ENCODE measurements at places on chromosomes 6 and 20. TPM values are rescaled to one million over a fixed set of nuclear protein-coding genes. Genes with fewer than 3 reads are reported as not detected.
A peak's percentile ranks its signal among the peaks of the same experiment; 100 is the strongest.

DNA sequence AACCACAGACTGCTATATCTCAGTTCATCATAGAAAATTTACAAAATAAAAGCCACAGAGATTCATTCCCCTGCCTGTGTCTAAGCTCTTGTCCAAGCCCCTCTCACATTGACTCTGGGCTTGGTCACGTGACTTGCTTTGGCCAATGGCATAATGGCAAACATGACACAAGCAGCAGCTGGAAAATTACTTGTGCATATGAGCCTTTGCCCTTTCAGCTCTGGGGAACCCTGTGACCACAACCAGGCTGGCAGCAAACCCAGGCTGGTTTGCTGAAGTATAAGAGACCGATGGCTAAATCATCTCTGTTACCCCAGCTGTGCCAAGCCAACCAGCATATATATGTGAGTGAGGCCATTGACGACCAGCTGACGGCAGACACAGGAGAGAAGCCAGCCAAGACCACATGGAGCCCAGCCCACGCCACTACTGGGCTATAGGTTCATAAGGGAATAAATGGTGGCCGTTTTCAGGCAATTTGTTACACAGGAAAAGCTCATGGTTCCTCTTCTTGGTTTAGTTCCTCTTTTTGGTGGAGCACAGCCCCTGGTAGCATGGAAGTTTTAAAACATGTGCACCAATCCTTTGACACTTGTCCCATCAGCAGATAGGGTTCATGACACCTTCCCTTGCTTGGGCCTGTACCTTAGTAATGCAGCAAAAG lies 31.8 kb upstream of the RSPO4 start:
- no peaks in the 10 kb centered on the region for H3K4me1 ChIP-seq
- H3K36me3 ChIP-seq, result no peaks in the 10 kb centered on the region
- no peaks in the 10 kb centered on the region for H3K27me3 ChIP-seq
- no peak overlapping the region for H3K4me3 ChIP-seq

DNA sequence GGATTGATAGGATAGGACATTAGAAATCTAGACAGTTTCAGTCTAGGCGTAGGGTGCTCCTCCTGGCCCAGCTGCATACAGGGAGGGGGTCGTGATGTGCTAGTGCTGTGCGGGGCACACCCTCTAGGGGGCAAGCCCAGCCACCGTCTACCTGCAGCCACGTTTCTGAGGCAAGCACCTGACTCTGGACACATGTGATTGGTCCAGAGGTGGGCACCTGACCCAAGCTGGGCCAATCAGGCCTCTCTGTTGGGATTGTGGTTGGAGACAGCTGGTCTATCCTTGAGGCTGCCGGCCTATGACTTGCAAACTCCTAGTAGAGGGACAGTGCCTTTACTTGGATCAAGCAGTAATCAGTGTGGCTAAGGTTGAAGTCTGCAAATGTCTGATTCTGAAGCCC lies 317.1 kb downstream of the BMP7 start:
- no peak overlapping the region for H3K27ac ChIP-seq
- no peak overlapping the region for H3K4me3 ChIP-seq
- DNase-seq, result no peak
- H3K27me3 ChIP-seq, result peaks cover 60% of the 10 kb centered on the region
- H3K36me3 ChIP-seq, result no peaks in the 10 kb centered on the region
- H3K4me1 ChIP-seq, result no peaks in the 10 kb centered on the region

GRCh38 chr6:98833057-98833306 lies 1.4 kb upstream of the POU3F2 start:
- 0 out of 2 replicates have a peak, but pooled peaks cover 5% of the 10 kb centered on the region for H3K4me1 ChIP-seq
- DNase-seq, result peak; percentile 63
- H3K36me3 ChIP-seq, result no peaks in the 10 kb centered on the region
- H3K4me3 ChIP-seq, result peak overlapping the region; percentile 67
- H3K27ac ChIP-seq, result 0 out of 2 replicates have a peak overlapping the region, but pooled peaks have one; percentile 11

The RSPO4 gene
- not detected for total RNA-seq

GRCh38 chr6:105601541-105602236 lies 198.8 kb upstream of the PREP start:
- H3K4me3 ChIP-seq, result peak overlapping the region; percentile 35
- DNase-seq, result peak; percentile 99
- H3K4me1 ChIP-seq, result peaks cover 45% of the 10 kb centered on the region
- H3K36me3 ChIP-seq, result no peaks in the 10 kb centered on the region

DNA sequence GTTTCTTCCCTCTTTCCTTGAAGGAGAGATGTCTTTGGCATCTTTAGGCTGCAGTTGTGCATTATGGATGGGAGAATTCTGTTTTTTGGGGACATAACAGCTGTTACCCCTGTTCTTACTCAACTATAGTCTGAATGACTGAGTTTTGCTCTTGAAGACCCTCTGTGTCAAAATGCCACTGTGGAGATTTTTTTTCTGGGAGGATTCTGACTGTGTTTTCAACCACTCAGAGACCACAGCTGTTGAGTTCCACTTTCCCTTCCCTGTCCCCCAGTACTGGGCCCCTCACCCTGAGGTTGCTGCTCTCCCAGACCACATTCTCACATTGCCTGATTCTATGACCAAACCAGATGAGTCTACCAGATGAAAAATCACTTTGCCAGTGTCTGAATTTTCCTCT lies 48.1 kb downstream of the NKX2-2 start:
- DNase-seq, result no peak
- peaks cover 17% of the 10 kb centered on the region for H3K27me3 ChIP-seq
- no peak overlapping the region for H3K4me3 ChIP-seq
- H3K27ac ChIP-seq, result no peak overlapping the region
- H3K4me1 ChIP-seq, result no peaks in the 10 kb centered on the region

GRCh38 chr6:5898563-5898962 lies 108.2 kb downstream of the NRN1 start:
- no peak overlapping the region for H3K4me3 ChIP-seq
- H3K27me3 ChIP-seq, result no peaks in the 10 kb centered on the region
- no peaks in the 10 kb centered on the region for H3K36me3 ChIP-seq
- no peaks in the 10 kb centered on the region for H3K4me1 ChIP-seq

DNA sequence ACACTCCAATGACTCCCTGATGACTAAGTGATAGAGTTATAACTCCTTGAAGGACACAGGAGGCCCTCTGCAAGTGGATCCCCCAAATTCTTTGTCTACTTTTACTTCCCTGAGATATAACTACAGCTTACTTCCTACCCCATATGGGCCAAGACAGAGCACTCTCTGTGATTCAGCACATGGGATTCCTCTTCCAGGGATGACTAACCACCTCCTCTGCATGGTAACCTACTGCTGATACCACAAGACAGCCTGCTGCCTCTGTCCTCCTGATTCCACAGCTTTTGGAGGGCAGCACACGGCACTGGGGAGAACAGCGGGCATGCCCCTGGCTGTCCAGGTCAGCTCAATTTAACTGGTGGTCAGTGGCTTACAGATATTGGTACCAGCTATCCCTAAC lies 675.7 kb upstream of the AGPAT4 start:
- H3K36me3 ChIP-seq, result no peaks in the 10 kb centered on the region
- no peak overlapping the region for H3K4me3 ChIP-seq
- peak; percentile 42 for DNase-seq
- H3K4me1 ChIP-seq, result no peaks in the 10 kb centered on the region
- H3K27ac ChIP-seq, result no peak overlapping the region

GRCh38 chr20:1212607-1213396 lies 9.5 kb downstream of the C20orf202 start:
- H3K4me3 ChIP-seq, result peak overlapping the region; percentile 39
- no peak overlapping the region for H3K27ac ChIP-seq
- no peaks in the 10 kb centered on the region for H3K4me1 ChIP-seq
- peaks cover 17% of the 10 kb centered on the region for H3K27me3 ChIP-seq

GRCh38 chr20:17688965-17689364 lies 6.9 kb upstream of the RRBP1 start:
- no peaks in the 10 kb centered on the region for H3K4me1 ChIP-seq
- H3K4me3 ChIP-seq, result no peak overlapping the region
- H3K27ac ChIP-seq, result no peak overlapping the region
- H3K27me3 ChIP-seq, result peaks cover 35% of the 10 kb centered on the region

- no peak overlapping the region for H3K4me3 ChIP-seq
- H3K27me3 ChIP-seq, result no peaks in the 10 kb centered on the region
- no peak for DNase-seq
- H3K27ac ChIP-seq, result no peak overlapping the region
- no peaks in the 10 kb centered on the region for H3K36me3 ChIP-seq
- H3K4me1 ChIP-seq, result 0 out of 2 replicates have a peak, but pooled peaks cover 10% of the 10 kb centered on the region
These were observed 368.9 kb downstream of the UTRN start for GRCh38 chr6:144653885-144654505.

DNA sequence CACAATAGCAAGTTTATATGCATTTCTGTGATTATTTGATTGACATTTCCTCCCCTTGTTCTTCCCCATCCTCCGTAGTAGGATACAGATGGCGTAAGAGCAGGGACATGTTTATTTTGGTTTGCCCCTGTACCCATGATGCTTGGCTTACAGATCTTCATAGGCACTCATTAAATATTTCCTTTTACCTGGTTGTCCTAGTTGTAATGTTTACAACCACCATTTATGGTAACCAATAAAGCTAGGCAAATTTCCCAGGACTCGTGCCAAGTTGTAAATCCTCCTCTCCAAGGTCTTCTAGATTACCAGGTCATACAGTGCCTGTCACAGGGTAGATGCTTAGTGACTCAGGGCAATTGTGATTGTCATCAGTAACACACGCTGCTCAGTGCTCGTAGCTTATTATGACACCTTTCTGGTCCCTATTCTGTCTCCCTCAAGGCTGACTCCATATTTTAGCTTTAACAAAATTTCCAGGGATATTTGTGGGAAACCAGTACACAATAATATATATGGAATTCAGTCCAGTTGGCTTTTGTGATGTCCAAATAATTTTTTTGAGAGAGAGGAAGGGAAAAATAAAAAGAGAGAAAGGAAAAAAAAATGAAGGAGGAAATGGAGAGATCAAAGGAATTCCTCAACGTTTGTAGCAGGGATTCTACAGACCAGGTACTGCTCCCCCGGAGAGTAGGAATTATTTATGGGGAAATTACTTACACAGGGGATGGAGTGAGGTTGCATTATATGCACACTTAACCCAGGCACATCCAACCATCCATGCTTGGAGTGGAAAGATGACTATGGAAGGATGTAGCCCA lies 24.6 kb downstream of the CYP24A1 start:
- DNase-seq, result no peak
- H3K36me3 ChIP-seq, result no peaks in the 10 kb centered on the region
- no peaks in the 10 kb centered on the region for H3K27me3 ChIP-seq
- no peaks in the 10 kb centered on the region for H3K4me1 ChIP-seq
- H3K4me3 ChIP-seq, result no peak overlapping the region
